ENCODE measurements at places on chromosomes 16 and 17.

- peak; percentile 77 for DNase-seq
Observed at GRCh38 chr17:2017274-2017941, 7.7 kb downstream of the RTN4RL1 start.

GRCh38 chr17:56995766-56996165 is 17.8 kb downstream of the SCPEP1 start:
- DNase-seq: no peak

GRCh38 chr16:10923650-10924214 is 18.5 kb downstream of the DEXI start:
- DNase-seq: peak; percentile 47

GRCh38 chr17:67831268-67831667 is 6.0 kb downstream of the BPTF start:
- no peak for DNase-seq
